ENCODE measurements at places on chromosomes 16 and 17.

DNA sequence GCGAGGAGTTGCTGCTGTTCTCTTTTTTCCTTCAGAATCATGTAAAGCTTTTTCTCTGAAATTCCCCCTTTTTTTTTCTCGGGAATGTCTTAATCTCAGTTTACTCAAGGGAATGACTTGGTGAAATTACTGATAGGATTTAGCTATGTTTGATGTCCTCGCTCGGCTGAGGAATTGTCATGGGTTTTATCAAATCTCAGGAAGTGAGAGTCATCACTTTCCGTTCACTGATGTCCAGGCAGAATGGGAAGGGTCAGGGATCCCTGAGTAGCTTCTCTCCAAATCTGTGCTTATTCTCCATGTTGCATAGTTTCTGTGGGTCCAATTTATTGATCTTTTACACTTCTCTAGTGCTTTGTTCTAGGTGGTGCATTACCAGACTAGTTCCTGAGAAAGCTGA is 6.3 kb downstream of the IGSF6 start:
- DNase-seq, result no peak

DNA sequence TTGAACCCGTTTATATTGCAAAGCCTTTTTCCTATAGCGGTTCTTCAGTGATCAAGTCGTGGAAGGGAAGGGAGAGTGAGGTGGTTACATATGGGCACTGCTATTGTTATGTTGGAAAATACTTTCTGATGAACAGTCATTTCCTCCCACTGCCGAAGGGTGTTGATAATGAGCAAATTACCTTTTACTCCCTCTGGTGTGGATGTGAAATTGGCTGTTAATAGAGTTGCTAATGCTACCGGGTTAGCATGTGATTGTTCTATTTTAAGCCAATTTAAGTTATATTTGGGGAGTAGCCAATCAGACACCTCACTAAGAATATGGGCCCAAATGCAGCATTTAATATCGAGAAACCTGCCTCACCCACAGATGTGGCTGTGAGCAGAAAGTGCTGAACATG is 15.6 kb upstream of the PMFBP1 start:
- no peak for DNase-seq

DNA sequence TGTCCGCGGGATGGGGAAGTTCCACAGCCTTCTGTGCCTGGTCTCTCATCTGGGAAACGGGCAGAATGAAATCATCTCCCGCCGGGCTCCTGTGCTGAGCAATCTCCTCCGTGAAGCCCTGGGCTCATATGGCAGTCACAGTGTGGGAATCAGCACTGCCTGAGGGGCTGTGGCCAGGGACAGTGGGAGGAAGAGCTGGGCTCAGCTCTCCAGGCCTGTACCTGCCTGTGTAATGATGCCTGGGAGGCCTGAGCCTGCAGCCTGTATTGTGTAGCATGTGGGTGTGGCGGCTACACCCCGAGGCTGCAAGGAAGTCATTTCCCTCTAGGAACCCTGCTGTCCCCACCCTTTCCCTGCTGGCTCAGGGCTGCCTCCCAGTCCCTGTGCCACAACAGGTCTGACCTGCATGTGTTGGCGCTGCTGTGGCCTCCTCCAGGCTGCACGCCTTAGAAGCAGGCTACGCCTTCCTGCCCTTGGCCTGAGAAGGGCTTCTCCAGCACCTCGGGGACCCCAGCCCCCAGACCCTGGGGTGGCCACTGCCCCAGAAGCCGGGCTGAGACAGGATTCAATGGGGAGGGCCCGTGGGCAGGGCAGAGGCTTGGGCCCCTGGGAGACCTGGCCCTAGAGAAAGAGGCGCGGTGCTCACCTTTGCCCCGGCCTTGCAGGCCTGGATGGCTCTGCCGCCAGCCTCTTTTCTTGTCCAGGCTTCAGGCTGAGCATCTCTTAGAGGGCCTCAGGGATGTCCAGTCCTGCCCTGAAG is 2.1 kb downstream of the ITGB4 start:
- no peak for DNase-seq

GRCh38 chr17:58630883-58631522 is 60.8 kb downstream of the TEX14 start:
- DNase-seq, result peak; percentile 31

- DNase-seq, result no peak
Observed at GRCh38 chr17:79117905-79118487, 43.4 kb downstream of the ENGASE start.

GRCh38 chr16:2039274-2040031 is 8.2 kb downstream of the NTHL1 start:
- DNase-seq, result no peak

- no peak for DNase-seq
Observed at GRCh38 chr16:26382586-26382985, 684.1 kb upstream of the C16orf82 start.

- no peak for DNase-seq
Observed at GRCh38 chr16:84610376-84610775, 7.5 kb downstream of the COTL1 start.

DNA sequence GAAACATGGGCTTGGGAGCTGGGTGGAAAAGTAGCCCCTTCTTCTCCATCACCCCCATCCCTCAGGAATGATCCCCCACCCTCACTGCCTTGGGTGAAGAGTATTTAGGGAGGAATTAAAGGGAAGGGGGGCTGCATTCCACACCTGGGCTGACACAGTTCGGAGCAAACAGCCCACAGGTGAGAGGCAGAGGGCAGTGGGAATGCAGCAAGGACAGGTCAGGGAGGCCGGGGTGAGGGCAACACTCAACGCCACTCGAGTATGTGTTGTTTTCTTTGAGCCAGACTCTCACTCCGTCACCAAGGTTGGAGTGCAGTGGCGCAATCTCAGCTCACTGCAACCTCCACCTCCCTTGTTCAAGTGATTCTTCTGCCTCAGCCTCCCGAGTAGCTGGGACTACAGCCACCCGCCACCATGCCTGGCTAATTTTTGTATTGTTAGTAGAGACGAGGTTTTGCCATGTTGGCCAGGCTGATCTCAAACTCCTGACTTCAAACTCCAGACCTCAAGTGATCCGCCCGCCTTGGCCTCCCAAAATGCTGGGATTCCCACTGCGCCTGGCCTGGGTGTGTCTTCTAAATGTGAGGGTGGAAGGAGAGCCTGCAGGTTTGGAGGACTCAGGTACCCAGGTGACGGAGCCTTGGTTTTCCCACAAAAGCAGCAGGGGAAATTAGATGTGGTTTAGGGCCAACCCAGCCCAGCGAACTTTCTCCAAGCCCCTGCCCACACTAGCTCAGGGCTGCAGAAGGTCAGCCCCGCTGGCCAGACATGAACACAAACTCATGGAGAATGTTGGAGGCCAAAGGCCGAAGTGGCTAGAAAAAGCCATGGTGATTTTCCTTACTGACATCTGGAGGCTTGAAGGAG is 21.2 kb upstream of the ITGA3 start:
- no peak for DNase-seq

GRCh38 chr16:2170080-2170479 is 14.5 kb downstream of the TRAF7 start:
- no peak for DNase-seq

- no peak for DNase-seq
Observed at GRCh38 chr17:72158895-72159885, 38.4 kb downstream of the SOX9 start.

- no peak for DNase-seq
Observed at GRCh38 chr17:44881145-44881544, 18.1 kb downstream of the EFTUD2 start.

DNA sequence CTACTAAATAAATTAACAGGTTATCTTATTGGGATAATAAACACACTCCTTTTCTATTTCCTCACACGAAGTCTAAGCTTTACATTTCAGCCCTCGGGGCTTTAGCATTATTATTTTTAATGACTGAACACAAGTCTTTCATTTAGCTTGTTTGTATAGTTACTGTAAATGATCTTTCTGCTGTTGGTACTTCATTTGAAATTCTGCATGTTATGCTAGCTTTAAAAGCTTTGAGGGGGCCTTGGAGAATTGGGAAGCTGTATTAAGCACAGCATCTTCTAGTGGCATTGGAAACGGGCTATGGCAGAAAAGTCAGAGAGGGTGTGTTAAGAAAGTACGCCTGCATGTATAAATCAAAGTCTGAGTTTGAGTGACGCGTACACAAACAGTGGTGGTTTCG is 243.7 kb downstream of the FTO start:
- no peak for DNase-seq

- no peak for DNase-seq
Observed at GRCh38 chr16:47359478-47359877, 101.4 kb downstream of the ITFG1 start.

GRCh38 chr17:57586196-57586740 is 158.8 kb downstream of the CCDC182 start:
- DNase-seq, result no peak

- DNase-seq, result no peak
Observed at GRCh38 chr16:89448656-89449055, 41.7 kb downstream of the ANKRD11 start.

DNA sequence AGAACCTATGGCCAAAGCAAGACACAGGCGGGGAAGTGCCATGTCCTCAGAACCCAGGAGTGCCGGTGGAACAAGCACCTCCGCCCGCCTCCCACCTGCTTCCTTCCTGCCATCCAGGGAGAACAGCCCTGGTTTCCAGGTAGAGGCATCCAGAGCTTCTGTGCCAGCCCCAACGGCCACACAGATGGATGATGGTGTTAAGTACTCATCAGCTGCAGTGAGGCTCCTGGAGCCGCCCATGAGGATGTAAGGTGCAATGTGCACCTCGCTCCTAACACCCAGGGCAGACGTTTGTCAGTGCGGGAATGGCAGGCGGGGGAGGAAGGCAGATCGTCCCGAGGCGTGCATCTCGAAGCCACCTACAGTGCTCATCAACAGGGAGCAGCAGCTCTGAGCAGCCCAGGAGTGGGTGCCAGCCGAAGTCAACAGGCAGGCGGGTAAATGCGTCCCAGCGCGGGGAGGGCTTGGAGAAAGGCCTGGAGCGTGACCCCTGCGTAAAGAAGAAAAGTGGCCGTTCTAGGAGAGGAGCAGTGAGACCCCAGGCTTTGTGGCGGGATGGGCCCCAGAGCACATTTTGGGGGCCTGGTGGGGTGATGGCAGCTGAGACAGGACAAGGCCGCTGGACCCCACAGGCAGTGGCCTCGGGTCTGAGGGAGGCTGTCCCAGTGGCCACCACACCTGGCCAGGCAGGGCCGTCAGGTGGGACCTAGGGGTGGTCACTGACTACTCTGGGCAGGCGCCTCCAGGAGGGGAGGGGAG is 46.1 kb upstream of the ACSF3 start:
- DNase-seq, result no peak

DNA sequence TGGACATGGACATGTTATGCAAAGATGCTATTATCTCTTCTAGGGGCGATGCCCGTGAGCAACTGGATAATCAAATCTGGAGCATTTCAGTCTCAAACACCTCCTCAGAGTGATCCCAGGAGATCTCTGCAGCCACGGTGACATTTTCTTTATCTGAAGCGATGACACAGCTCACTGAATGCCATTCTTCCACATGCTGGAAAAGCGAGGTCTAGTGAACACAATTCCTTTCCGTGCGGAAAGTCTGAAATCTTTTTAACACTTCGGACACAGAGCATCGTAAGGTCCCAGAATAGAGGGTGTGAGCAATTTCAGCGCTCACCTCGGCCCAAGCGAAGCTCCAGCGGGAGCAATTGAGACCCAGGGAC is 531 bp upstream of the HASPIN start:
- DNase-seq, result no peak

- DNase-seq, result no peak
Observed at GRCh38 chr16:81808933-81809480, 29.9 kb downstream of the PLCG2 start.

GRCh38 chr16:74608944-74609343 is 2.0 kb upstream of the GLG1 start:
- DNase-seq, result no peak

- DNase-seq, result no peak
Observed at GRCh38 chr17:57666201-57666870, 78.8 kb downstream of the CCDC182 start.

DNA sequence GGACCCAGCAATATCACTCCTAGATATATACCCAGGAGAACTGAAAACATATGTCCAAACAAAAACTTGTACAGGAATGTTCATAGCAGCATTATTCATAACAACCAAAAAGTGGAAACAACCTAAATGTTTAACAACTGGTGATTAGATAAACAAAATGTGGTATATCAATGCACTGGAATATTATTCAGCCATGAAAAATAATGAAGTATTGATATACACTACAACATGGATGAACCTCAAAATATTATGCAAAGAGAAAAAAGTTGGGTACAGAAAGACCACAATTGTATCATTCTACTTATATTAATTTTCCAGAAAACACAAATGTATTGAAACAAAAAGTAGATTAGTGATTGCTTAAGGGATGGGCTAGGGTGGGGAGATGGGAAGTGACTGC is 498.6 kb downstream of the GRIN2A start:
- DNase-seq, result no peak

DNA sequence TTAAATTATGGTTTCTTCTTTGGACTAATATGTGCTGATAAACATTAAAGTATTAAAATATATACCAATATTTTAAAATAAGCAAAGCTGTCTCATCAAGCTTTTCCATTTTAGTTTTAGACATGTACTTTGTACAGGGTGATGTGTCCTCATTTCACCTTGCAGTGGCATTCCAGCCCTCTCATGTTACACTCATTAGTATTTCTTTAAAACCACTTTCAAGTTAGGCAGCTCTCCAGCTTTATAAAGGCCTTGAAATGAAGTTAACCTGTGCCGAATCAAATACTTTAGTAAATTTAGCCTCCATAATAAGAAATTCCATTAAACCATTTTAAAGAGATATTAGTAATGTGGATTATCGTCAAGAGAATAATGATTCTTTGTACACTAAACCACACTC is 107.6 kb upstream of the HLF start:
- no peak for DNase-seq

DNA sequence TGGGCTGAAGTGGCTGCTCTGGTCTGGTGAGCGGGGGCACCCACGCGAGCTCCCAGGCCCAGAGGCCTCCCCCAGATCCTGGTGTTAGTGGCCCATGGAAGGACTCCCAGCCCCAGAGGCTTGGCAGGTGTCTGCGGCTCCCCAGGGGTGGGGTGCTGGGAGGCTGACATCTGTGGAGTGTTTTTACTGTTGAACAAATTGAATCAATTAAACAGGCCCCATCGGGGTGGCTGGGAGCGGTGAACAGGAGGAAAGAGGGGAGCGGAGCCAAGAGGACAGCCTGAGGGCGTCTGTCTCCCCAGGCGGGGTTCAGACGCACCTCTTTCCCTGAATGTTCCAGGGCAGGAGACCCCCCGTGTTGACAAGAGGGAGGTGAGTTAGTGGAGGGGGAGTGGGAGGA is 29.9 kb downstream of the ACTG1 start:
- no peak for DNase-seq

- DNase-seq, result no peak
Observed at GRCh38 chr17:9266031-9266680, 244.8 kb downstream of the NTN1 start.

All from stimulated activated CD4-positive, alpha-beta T cell treated with anti-CD3 and anti-CD28 coated beads, Interleukin-12 subunit alpha, Interleukin-12 subunit beta, amount 100 ng/mL, for 24 hours (primary cell).